Hematopoietic multipotent progenitor cell (in vitro differentiated cells): ENCODE measurements at places on chromosomes 3 and 15.

DNA sequence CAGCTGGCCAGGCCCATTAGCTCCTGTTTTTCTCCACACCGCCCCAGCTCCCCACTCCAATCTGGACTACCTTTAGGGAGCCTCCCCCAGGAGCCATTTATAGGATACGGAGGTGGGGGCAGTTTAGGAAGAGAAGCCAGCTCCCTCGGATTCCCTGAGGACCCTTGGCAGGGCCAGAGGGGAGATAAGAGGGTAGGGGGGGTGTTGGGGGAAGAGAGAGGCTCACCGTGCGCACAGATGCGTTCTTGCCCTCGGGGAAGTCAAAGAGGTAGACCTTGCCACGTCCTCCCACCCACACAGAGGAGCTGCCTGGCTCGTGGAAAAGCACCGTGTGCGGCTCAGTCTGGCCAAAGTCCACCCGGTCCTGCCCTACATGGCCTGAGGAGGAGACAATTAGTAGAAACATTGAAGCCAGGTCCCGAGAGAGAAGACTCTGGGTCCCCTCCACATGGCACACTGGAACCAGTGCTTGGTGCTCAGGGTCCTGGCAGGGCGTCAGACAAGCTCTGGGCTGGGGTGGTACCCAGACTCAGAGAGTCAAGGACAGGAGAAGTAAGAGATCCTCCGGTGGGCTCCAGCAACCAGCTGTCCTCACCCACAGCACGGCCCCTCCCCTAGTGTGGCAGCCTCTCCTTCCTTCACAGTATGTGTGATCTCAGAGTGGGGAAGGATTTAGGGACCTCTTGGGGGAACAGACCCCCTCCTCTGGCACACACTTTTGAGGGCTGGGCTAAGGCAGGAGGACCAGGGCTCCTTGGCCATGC is 15.0 kb downstream of the SEMA7A start:
- no peak for DNase-seq

DNA sequence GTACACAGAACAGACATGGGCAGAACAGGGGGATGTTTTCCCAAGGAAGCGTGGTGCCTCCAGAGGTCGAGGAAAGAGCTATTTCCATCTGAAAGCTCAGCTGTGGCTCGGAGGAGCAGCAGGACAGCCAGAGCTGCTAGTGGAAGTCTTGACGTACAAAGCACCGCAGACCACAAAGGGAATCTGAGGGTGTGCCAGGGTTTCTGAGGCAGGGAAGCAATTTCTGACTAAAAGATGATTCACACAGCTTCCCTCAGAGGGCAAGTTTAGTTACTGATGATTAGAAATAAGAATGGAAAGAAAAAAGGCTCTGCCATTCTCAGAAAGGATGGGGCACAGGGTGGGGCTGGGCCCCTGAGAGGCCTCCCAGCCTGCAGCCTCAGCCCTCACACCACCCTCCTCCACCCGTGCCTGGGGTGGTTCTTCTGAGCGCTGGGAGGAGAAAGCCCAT is 45.8 kb upstream of the SEC13 start:
- DNase-seq, result no peak

DNA sequence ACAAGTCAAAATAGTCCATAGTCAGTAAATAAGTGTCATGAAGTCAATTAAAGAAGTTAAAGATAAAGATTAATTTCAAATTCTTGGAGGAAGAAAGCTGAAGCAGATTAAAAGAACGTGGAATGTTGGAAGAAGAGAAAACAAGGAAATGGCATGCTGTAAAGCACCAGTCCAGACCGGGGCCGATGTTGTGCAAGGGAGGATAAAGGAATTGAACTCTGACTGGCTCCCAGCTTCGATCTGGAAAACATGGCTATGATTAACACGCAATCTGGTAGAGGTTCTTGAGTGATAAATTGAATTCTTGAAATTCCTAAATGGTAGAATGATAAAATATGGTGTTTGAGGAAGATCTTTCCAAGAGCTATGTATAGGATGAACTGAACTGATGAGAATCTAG is 194.4 kb downstream of the MEIS2 start:
- DNase-seq, result no peak

DNA sequence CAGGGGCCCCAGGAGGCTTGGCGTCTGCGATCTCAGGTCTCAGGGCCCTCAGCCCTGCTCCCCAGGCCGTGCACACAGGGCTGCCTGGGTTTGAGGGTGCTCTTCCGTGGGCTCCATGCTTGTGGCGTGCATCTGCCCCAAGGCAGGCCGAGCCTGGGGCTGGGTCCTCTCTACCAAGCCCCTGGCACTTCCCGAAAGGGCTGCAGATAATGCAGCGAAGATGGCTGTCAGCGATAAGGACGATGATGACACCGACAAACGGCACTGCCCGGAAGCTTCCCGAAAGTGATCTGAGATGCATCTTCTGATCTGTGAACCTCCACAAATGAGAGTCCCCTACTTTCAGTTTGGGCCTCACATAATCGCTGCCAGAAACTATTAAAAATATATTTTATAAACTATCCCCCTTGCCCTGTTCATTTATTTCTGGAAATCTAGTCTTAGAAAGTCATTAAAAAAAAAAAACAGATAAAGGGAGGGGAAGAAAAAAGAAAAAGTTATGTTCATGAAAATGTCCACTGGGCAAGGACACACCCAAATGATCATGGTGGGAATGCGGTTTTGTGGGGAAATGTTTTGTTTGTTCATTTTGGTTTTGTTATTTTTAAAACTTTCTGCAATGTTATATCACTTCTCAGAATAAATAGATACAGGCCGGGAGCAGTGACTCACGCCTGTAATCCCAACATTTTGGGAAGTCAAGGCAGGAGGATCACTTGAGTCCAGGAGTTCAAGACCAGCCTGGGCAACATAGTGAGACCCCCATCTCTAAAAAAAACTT is 51.5 kb downstream of the RPN1 start:
- no peak for DNase-seq

GRCh38 chr3:196645096-196645495 is 5.6 kb downstream of the NRROS start:
- DNase-seq, result no peak

- no peak for DNase-seq
Measured at GRCh38 chr3:162512488-162512887, 1015.9 kb downstream of the OTOL1 start.

- no peak for DNase-seq
Measured at GRCh38 chr15:80367661-80368060, 36.5 kb upstream of the ARNT2 start.

- no peak for DNase-seq
Measured at GRCh38 chr3:72768006-72768441, 80.2 kb downstream of the SHQ1 start.

DNA sequence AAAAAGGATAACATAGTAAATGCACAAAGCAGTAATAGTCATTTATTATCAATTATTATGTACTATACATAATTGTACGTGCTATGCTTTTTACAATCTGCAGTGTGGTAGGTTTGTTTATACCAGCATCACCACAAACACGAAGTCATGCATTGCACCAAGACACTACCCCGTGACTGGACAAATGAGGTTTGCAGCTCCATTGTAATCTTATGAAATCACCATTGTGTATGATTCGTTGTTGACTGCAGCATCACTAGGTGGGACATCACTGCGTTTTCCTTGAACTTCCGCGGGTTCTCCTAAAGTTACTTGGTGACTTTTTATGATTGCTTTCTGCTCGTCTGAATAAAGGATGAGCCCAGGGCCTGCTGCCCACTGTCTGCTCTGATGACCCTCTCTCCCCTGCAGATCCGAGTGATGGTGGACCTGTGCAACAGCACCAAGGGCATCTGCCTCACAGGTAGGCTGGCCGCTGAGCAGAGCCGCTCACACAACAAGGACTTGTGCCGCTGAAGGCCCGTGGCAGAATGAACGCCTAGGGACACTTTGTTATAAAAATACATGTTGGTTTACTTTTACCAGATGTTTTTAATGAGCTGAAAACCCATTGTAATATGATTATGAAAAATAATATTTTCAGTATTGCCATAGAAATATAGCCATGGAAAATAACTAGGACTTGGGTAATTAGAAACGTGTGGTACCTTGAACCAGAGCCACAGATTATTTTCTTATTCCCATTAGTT is 35.8 kb downstream of the GLDN start:
- DNase-seq, result no peak

DNA sequence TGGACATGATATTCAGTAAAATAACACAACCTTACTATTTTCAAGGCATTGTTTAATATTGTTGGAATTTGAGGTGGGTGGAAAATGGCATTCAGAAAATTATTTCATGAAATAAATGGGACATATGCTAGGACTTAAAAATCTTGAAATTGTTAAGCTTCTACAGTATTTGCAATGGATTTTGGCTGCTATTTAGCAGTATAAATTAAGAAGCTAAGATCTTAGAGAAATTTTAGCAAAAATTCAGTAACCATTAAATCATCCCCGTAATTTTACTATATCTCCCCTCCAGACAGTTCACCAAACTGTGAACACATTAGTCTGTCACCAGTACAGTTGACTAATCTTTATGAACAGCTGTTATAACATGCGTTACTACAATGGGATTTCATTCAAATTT is 8.2 kb downstream of the DIPK2A start:
- no peak for DNase-seq

DNA sequence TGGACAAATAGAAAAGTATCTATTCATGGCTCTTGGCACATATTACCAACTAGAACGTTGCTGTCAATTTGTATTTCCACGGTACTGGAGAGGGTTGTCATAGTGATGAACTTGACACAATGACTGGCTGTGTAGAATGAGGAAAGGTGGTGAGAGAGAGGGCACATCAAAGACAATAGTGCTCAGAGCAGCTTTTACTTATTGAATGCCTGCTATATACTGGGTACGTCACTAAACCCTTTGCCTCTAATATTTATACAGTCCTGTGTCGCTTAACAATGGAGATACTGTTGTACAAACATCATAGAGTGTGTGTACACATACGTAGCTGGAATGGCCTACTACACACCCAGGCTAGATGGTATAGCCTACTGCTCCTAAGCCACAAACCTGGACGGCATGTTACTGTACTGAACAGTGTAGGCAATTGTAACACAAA is 8.3 kb downstream of the TMPRSS7 start:
- no peak for DNase-seq

DNA sequence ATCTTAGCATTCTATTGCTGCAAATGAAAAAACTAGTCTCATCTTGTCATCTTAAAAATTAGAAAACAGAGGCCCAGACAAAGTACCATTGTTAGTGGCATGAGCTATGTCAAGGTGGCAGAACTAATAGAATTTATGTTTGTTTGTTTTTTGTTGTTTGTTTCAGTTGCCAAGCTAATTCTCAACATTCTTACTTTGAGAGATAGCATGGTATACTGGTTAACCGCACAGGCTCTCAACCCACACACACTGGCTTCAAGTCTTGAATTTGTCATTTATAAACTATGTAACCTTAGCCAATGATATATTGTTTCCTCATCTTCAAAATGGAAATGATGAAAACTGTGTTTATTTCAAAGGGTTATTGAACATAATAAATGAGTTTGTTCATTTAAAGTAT is 367.6 kb upstream of the PLSCR5 start:
- no peak for DNase-seq

DNA sequence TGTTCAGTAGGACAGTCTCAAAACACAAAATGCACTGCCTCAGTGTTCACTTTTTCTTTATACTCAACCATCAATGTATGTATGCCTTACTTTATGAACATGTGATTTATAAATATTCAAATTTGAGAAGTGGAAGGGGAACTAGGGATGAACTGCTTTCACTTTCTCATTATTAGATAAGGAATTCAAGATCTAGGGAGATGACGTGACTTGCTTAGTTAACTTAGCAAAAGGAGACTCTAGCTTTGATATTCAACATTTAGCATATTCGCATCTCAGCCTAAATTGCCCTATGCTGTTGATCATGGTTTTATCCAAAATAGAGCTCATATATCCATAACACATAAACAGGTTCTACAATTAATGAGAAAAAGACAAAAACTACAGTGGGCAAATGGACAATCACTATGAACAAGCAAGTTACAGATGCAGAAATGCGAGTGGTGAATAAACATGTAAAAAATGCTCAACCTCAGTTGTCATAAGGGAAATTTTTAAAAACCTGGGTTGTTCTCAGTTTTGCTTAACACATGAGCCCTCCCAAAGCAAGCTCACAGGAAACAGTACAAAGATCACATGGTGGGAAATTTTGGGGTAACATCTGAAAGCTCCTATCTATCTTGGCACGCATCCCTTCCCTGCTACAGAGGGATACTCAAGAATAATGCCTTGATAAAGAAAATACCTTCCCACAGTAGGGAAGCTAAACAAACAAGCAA is 269.8 kb downstream of the THRB start:
- no peak for DNase-seq

GRCh38 chr3:10361375-10361774 is 40.5 kb upstream of the SEC13 start:
- no peak for DNase-seq

DNA sequence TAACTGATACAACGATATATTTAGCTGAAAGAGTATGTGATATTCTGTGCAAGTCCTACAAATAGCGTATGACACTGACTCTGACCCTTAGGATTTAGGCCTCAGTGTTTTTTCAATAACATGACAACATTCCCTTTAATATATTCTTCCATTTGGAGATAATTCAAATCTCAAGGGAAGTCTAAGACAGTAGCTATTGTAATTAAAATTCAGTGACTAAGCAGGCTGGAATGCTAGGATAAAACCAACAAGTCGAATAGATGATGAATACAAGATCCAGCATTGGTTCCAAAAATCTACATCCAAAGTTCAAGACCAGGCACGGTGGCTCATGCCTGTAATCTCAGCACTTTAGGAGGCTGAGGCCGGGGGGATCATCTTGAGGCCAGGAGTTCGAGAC is 56.2 kb downstream of the QTRT2 start:
- no peak for DNase-seq

- no peak for DNase-seq
Measured at GRCh38 chr3:67470207-67470606, 184.2 kb downstream of the SUCLG2 start.

GRCh38 chr3:67423722-67424121 is 230.7 kb downstream of the SUCLG2 start:
- no peak for DNase-seq

- DNase-seq, result no peak
Measured at GRCh38 chr15:37984368-37984767, 49.9 kb downstream of the TMCO5A start.

DNA sequence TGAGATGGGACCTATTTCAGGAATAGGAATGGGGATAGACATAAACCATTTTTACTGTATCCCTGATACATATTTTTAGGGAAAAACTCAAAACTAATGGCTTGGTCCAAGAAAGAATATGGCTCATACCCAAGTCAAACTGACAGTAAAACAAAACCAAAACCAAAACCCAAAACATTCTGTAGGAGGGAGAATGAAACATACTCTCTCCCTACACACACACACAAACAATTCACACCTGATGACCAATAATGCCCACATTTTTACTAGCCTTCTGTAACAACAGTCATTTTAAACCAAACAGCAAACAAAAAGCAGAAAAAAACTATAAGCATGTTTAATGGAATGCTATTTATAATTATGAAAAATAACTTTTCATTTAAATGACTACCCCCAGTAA is 74.9 kb downstream of the NBEAL2 start:
- DNase-seq, result no peak

GRCh38 chr3:28923994-28924393 is 356.9 kb upstream of the RBMS3 start:
- DNase-seq, result no peak

- no peak for DNase-seq
Measured at GRCh38 chr3:63351159-63352007, 73.3 kb downstream of the SYNPR start.

GRCh38 chr15:78695854-78696253 is 54.8 kb upstream of the CHRNB4 start:
- DNase-seq, result no peak
